BJ (cell line): ENCODE measurements at places on chromosomes 5 and 9. TPM values are rescaled to one million over a fixed set of nuclear protein-coding genes. Genes with fewer than 3 reads are reported as not detected.

The CFAP90 gene
- 0.10 TPM in 1 of 2 replicates, not detected in the other for polyA plus RNA-seq

The SPINK1 gene
- polyA plus RNA-seq = not detected in 2 replicates

The F2R gene
- 50.4 and 53.9 TPM in 2 replicates for polyA plus RNA-seq

The CMYA5 gene
- polyA plus RNA-seq = 1.4 and 1.5 TPM in 2 replicates

The NEUROG1 gene
- polyA plus RNA-seq = not detected in 2 replicates

The SPATA31D4 gene
- not detected in 2 replicates for polyA plus RNA-seq

The RNF180 gene
- 1.0 and 1.8 TPM in 2 replicates for polyA plus RNA-seq

The PCDHB5 gene
- polyA plus RNA-seq = 0.18 and 0.22 TPM in 2 replicates

The LCN15 gene
- polyA plus RNA-seq = not detected in 2 replicates

The MZB1 gene
- not detected in 2 replicates for polyA plus RNA-seq

The N4BP3 gene
- 0.02 and 0.04 TPM in 2 replicates for polyA plus RNA-seq

The LCP2 gene
- polyA plus RNA-seq = not detected in 2 replicates

GRCh38 chr9:76704593-76705204 lies 59.5 kb upstream of the PCA3 start:
- peak; percentile 49 for DNase-seq

- DNase-seq = no peak
These were observed 66.3 kb upstream of the TNFAIP8 start for GRCh38 chr5:119289438-119290044.

- DNase-seq = no peak
These were observed 30.0 kb downstream of the RAPGEF1 start for GRCh38 chr9:131709771-131710431.

GRCh38 chr5:54994628-54995027 lies 9.2 kb upstream of the ESM1 start:
- no peak for DNase-seq

DNA sequence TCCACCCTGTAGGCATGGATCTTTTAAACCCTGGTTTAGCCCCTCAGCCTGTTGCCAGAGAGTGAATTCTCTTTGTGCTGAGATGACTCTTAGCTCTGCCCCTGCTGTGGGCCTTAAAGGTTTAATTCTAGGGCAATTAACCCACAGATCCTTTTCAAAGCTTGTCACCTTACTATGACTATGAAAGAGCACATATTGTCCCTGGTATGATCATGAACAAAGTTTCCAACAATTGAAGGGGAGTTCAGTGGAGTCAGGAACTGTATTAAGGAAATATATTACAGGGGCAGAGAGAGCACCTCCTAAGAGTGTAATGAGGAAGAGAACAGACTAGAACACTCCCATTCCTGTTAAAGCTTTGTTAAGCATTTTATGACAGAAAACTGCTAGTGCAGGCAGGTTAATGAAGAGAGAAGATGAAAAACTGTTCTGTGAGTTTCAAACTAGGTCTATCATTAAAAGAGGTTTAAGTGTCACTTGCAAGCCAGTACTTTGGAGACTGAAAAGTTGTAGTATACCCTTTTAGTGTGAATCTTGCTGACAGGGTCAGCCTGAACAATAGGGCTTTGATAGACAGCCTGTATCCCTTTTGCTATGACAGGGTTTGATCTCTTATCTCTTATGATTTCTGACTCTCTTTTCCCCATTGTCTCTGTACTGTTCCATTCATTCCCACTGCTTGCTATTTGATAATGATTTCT lies 104.2 kb upstream of the ELL2 start:
- no peak for DNase-seq

DNA sequence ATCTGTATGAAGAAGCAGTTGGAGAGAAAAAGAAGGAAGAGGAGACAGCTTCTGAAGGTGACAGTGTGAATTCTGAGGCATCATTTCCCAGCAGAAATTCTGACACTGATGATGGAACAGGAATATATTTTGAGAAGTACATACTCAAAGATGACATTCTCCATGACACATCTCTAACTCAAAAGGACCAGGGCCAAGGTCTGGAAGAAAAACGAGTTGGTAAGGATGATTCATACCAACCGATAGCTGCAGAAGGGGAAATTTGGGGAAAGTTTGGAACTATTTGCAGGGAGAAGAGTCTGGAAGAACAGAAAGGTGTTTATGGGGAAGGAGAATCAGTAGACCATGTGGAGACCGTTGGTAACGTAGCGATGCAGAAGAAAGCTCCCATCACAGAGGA lies 48.7 kb downstream of the CMYA5 start:
- no peak for DNase-seq

DNA sequence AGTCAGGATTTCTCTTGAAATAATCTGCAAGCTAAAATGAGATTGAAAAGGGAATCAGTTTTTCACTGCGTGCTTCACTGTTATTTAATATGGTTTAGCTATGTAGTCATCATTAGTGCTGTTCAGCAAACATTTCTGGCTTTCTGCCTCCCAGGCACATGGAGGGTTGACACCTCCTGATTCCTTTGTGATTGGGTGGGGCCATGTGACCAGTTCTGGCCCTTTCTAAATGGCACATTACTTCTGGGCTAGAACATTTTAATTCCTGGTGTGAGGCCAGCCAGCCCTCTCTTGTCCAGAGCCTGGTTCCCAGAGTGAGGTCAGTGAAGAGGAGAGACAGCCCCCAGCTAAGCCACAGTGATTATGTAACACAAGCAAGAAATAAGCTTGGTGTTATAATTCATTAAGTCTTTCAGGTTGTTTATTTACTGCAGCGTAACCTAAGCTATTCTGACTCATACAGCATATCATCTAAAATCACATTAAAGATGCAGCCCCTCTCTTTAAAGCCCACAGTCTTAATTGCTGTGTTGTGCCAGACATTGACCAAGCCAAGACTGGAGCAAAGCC lies 17.4 kb upstream of the ARSI start:
- DNase-seq = peak; percentile 89

- DNase-seq = no peak
These were observed 69.9 kb downstream of the JAKMIP2 start for GRCh38 chr5:147712598-147712997.

DNA sequence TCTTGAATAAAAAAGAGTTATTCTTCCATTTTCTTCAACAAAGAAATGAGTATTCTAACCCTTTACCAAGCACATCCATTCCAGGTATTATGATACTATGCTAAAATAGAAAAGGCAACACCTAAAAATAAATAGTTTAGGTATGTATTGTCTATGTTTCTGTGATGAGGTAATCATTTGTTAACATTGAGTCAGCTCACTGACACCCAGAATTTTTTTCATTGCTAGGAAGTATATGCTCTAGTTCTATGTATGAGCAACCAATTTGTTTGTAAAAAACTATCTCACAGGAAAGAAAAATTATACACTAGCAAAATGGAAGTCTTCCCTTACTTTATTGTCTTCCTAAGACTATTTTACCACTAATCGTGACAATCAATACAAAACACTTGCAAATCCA lies 615.6 kb upstream of the GRIN3A start:
- DNase-seq = no peak

- no peak for DNase-seq
These were observed 30.5 kb upstream of the NKD2 start for GRCh38 chr5:978054-978453.

- no peak for DNase-seq
These were observed 280.8 kb downstream of the FANCC start for GRCh38 chr9:95036676-95037075.

DNA sequence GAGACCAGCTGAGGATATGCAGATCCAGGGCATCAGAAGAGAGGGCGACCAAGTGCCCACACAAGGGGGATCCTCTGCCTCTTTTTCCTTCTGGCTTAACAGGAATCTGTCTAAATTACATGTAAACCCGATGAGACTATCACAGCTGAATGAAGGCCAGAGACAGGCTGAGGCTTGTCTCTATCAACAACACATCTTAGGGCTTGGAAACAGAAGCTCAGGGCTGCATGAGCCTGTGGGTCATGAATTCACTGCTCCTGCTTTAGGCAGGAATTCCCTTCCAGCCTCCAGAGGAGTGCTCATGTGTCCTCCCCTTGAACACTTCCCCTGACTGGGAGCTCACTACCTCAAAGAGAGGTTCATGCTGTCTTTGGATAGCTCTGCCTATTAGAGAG lies 106.1 kb upstream of the PHYKPL start:
- DNase-seq = no peak

GRCh38 chr5:36305571-36306326 lies 4.0 kb upstream of the RANBP3L start:
- no peak for DNase-seq

DNA sequence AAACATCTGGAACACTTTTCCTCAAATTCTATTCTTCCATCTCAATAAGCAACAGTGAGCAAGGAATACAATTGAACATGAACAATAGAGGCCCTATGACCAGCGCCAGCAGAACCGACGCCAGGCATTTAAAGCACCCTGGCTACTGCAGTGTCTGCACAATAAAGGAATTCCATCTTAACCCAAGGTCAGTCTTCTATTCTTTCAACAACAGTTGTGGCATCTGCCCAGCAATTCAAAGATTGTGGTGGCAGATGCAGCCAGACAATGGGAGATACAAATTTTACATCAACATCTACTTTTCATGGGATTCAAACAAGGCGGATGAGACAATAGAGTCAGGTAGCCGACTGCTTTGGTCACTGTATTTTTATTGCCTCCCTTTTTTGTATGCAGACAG lies 65.9 kb downstream of the ELL2 start:
- DNase-seq = no peak

DNA sequence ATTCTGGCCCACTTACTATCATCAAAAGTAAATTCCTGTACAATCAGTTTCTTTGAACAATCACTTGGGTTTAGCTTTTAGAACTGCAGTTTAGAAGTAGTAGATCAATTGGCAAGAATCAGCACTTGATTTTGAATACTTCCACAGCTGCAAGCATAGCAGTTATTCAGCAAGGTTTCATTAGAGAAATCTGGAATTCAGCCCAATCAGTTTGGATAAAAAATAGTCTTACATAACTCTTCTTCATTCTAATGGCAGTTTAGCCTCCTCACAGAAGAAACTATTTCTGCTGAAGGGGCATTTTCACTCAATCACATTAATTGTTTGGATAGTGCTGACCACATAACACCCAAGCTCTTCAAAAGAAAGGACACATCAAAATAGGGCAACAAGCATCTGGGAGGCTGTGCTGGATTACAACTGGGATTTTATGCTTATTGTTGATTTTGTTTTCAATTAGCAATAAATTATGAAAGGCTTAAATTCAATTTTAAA lies 336.2 kb upstream of the PDE4D start:
- DNase-seq = no peak

DNA sequence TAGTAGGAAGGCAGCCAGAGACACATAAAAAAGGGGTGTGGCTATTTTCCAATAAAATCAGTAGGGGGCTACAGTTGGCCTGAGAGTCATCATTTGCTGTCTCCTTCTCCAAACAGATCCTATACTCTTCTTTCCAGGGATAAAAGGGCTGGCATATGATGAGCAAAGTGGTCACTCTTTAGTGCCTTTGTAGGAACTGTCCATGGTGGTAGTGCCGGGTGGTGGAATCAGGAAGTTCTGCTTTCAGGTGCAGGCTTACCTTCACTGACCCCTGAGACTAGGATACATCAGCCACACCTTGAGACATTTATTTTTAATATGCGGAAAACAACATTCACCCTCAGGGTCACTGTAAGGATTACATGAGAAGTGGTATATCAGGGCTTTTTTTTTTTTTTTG lies 80.8 kb downstream of the ASTN2 start:
- no peak for DNase-seq

DNA sequence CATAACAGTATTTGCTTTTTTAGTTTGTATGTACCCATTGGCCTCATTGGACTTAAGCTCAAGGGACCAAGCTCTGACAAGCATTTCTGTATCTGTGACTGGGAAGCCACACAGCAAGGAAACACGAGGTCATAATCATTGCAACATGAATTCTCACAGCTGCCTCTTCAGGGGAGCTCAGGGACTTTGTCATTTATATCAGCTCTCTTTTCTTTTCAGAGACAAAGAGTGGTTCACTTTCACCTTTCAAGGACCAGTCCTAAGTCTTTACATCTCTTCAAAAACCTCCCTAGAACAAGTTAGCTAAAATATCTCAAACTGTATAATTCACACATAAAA lies 58.6 kb downstream of the ADAMTS12 start:
- DNase-seq = no peak

- no peak for DNase-seq
These were observed 4.8 kb downstream of the DNAJB5 start for GRCh38 chr9:34994260-34994899.

GRCh38 chr5:179278546-179278945 lies 66.7 kb downstream of the ADAMTS2 start:
- no peak for DNase-seq

GRCh38 chr9:104682642-104683041 lies 11.7 kb upstream of the OR13D1 start:
- DNase-seq = no peak

- no peak for DNase-seq
These were observed 67.8 kb downstream of the FGF1 start for GRCh38 chr5:142618130-142618523.

DNA sequence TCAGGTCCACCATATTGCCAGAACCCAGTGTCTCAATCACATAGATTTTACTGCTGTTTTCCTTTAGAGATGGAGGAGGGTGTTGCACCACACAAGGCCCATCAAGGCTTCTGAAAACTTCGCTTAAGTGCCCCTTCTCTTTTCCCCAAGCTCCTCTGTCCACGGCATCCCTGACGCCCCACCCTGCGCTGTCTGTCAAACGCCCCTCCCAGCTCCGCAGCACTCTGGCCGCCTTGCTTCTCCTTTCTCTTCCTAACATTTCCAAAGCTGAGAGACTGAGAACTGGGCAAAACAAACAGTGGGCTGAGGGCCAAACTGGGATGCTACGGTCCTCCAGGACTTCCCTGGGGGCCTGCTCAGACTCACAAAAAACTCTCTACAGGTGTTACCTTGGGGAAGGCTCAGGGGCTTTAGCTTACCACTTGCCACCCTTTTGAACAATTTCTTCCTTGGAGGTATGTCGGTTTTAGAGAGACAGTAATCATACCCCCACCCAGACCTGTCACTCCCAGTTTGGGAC lies 28.3 kb upstream of the ERGIC1 start:
- no peak for DNase-seq

DNA sequence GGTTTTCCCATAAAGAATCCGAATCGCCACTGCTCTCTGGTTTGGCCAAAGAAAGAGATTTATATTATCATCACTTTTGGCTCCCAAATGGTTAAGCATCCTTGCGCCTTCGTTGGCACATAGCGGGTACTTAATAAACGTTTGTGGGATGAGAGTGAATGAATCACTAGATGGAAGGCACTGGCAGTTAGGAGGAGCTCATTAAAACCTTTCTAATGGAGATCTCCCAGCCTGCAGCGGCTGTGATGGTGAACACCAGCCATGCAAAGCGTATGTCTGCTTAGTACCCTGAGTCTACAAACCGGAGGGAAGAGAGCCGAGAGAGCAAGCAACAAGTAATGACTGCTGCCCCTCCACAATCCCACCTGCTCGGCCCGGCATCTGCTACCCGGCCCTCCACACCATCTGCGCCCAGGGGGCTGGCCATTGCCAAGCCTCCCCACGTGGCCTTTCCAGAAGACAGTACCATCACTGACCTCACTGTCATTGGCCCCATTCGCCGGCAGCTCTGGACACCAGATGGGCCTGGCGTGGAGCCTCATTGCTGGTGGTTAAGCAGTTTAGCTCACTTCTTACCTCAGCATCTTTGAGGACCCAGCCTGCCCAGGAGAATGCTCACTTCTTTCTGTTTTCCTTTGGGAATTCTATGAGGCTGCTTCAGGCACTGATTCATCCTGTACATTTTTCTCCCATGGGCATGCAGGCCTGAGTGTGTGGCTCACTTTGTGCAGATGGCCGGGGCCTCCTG lies 39.3 kb upstream of the ANKRD33B start:
- DNase-seq = peak; percentile 93
